AG20443 (cell line): ENCODE measurements at places on chromosomes 11 and 22.

DNA sequence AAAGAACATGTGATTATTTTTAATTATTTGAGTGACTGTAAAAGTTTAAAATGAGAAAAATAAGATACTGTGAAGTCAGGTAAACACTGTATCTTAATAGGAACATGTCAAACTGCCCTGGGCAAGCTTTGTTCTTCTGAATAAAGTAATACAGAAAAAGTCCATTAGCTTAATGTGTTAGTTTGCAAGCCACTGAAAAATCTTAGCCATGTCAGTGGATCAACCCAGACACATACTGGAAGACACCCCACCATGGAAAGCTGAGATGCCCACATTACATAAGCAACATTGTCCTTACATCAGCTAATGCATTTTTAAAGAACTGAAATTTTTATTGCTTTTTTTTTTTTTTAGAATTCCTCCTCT is 155.2 kb downstream of the BBOX1 start:
- DNase-seq = no peak

DNA sequence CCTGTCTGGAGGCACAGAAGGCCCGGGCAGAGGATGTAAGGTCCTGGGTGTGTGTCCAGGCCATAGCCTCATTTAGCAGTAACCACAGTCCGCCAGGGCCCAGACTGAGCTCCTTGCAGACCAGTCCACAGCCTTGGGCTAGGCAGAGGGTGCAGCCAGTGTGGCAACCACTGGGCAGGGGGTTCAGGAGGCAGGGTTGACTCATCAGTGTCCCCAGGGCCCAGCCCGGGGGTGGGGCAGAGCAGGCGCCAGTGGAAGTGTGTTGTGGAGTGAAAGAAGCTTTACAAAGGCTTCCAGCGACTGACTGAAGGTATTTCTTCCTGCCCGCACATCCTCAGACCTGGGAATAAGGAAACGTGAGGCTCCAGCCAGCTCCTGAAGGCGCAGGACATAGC is 27.7 kb upstream of the WNT11 start:
- DNase-seq = no peak

GRCh38 chr11:2716376-2717095 is 16.7 kb upstream of the KCNQ1OT1 start:
- no peak for DNase-seq

- DNase-seq = no peak
Observed at GRCh38 chr11:64754124-64754918, 5.5 kb downstream of the PYGM start.

DNA sequence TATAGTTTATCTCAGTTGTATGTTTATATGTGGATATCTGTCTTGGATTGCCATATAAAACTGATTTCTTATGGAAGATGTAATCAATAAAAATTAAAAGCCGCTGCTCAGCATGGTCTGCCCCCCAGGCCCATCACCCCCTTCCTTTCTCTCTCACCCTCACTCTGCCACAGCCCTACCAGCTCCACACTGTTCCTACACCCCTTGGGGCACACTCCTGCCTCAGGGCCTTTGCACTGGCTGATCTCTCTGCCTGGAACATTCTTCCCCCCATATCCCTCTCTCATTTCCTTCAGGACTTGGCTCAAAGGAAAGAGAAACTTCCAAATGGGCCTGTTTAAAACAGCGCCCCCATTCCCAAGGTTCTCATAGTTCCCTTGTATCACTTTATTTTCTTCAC is 63.1 kb downstream of the LRRC32 start:
- DNase-seq = no peak

DNA sequence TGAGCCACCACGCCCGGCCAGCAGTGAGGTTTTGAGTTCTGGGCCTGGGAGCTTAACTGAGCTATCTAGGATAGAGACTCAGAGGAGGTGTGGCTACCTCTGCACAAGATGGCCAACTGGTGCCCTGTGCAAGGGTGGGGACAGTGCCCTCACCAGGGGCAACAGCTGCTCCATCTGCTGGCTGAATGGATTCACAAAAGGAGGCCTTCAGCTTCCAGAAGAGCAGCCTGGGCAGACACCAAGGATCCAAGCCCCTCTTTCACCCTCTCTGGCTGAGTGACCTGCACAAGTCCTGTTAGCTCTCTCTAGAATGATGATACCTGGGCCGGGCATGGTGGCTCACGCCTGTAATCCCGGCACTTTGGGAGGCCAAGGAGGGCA is 33.5 kb upstream of the BAIAP2L2 start:
- DNase-seq = no peak

- DNase-seq = no peak
Observed at GRCh38 chr22:49202226-49202625, 625.4 kb downstream of the BRD1 start.

- no peak for DNase-seq
Observed at GRCh38 chr22:42996646-42997365, 18.1 kb downstream of the PACSIN2 start.
